ENCODE measurements at places on chromosomes 3 and 15.

- no peak for ATAC-seq
Observed at GRCh38 chr3:4241595-4242170, 61.5 kb upstream of the SETMAR start.

- no peak for ATAC-seq
Observed at GRCh38 chr3:131326307-131326706, 55.3 kb upstream of the NUDT16 start.

DNA sequence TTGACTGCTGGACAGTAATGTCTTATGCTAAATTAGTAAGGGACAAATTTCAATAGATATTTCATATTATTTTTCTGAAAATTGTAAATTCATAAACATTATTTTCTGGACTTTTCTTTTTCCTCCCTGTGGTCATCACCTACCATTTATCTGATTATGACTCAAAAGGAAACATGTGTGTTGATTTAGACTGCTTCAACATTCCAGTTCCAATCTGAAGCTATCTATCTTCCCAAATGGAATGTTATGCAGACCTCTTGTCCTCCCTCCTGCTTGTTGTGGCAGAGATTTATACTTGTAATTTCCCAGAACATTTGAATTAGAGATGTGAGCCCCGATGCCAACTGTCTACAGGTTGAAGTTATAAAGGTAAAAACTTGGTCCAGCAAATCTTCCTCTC, 803.4 kb downstream of the TUSC7 start:
- no peak for ATAC-seq

DNA sequence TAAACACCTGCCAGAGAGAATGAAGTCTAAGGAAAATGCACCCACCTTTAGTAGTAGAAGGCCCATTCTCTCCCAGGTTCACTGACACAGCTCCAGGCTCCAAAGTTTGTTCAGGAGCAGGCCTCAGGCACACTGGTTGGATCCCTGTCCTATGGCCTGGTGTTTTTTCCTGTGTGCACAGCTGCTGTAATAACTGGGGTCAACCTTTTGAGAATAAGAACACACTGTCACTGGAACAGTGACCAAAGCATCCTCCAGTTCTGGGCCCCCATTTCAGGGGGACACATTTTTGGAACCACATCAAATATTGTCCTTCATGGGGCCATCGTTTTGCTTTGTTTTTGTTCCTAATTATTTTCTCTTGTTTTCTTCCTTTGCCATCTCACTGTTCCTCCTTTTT, 95.8 kb downstream of the ARNT2 start:
- no peak for ATAC-seq

DNA sequence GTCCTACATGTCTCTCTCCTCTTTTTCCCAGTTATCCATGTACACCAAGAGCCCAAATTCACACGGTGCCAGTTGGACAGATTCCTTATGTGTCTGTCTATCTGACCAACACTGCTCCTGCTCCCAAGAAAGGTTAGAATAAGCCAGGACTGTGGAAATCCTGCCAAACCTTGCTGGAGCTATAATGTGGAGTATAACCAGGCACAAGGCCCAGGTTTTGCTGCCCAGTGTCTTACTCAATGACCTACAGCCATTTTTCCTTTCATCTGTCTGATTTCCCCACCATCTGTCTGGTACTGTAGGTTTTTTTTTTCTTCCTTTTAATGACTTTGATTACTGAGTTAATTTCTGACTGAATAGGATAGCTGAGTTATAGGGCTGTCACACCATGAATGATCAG, 26.5 kb upstream of the MINDY4B start:
- ATAC-seq = no peak
